Activated naive CD4-positive, alpha-beta T cell treated with anti-CD3 and anti-CD28 coated beads, Interleukin-2, amount 10 ng/mL, durations not matched to agents 5 hours and 36 hours (primary cell): ENCODE measurements at places on chromosomes 4 and X. TPM values are rescaled to one million over a fixed set of nuclear protein-coding genes. Genes with fewer than 3 reads are reported as not detected.

Gene RAB9B
- 0.79 TPM for total RNA-seq

Gene AIMP1
- total RNA-seq = 49.3 TPM

Gene MEPE
- total RNA-seq = not detected

Gene ARR3
- total RNA-seq = not detected

Gene SH3D19
- not detected for total RNA-seq

Gene PCYT1B
- total RNA-seq = 0.05 TPM

Gene TIGD4
- 0.08 TPM for total RNA-seq

Gene NOA1
- total RNA-seq = 26.4 TPM

Gene XAGE3
- total RNA-seq = not detected

Gene NUP62CL
- total RNA-seq = 2.4 TPM

Gene CSAG3
- not detected for total RNA-seq

Gene CSN1S1
- not detected for total RNA-seq

Gene GPR78
- total RNA-seq = 0.08 TPM

Gene RAI2
- total RNA-seq = not detected

Gene TRMT10A
- total RNA-seq = 8.5 TPM

Gene HSPA4L
- total RNA-seq = 0.30 TPM

Gene SPANXA1
- not detected for total RNA-seq

Gene CDS1
- total RNA-seq = 0.10 TPM

Gene RASGEF1B
- total RNA-seq = 2.9 TPM

Gene EDNRA
- total RNA-seq = not detected

Gene TMEM31
- not detected for total RNA-seq

Gene OPRPN
- not detected for total RNA-seq

Gene FGB
- total RNA-seq = not detected

Gene ELMOD2
- total RNA-seq = 14.9 TPM

Gene C4orf36
- not detected for total RNA-seq

Gene IL3RA
- total RNA-seq = 8.2 TPM

Gene SLITRK2
- not detected for total RNA-seq

Gene MAOA
- total RNA-seq = not detected

Gene PPP1R2C
- not detected for total RNA-seq

Gene MSX1
- not detected for total RNA-seq

Gene CTAG2
- not detected for total RNA-seq
